ENCODE measurements at places on chromosomes 12 and 14.

GRCh38 chr14:35534208-35534872 is 376 bp downstream of the INSM2 start:
- peak; percentile 9 for DNase-seq

GRCh38 chr12:93572712-93573551 is 457 bp downstream of the SOCS2 start:
- DNase-seq = peak; percentile 46

DNA sequence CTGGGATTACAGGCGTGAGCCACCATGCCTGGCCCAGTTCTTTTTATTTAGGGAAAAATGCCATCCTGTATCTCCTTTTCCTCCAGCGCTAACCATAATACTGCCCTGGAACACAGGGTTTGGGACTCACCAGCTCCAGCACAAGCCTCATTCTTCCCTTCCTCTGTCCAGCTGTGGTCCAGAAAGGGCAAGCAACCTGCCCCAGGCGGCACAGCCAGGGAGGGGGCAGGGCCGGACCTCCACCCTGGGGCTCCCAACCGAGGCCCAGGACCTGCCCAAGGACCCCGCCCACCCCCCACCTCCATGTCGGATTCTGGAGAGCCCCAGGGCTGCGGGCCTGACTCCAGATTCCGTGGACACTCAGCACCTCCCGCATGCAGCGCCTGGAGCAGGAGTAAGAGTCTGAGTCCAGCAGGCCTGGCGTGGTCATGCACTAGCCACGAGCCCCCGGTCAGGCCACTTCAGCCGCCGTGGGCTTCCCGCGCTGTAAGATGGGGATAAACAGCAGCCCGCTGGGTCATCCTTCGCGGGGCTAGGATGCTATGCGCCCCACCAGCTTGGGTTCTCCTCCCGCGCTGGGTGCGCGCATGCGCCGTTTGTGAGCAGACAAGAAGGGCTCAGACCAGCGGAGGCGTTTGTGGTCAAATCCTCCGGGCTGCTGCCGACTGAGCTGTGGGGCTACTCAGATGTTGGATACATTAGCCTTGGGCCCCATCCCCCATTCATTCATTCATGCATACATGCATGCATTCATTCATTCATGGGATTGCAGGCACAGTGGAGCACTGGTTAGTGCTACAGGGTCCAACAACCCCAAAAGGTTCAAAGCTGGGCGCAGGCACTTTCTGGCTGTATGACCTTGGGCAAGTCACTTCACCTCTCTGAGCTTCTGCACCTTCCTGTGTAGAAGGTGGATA is 16.3 kb downstream of the TMEM119 start:
- no peak for DNase-seq

DNA sequence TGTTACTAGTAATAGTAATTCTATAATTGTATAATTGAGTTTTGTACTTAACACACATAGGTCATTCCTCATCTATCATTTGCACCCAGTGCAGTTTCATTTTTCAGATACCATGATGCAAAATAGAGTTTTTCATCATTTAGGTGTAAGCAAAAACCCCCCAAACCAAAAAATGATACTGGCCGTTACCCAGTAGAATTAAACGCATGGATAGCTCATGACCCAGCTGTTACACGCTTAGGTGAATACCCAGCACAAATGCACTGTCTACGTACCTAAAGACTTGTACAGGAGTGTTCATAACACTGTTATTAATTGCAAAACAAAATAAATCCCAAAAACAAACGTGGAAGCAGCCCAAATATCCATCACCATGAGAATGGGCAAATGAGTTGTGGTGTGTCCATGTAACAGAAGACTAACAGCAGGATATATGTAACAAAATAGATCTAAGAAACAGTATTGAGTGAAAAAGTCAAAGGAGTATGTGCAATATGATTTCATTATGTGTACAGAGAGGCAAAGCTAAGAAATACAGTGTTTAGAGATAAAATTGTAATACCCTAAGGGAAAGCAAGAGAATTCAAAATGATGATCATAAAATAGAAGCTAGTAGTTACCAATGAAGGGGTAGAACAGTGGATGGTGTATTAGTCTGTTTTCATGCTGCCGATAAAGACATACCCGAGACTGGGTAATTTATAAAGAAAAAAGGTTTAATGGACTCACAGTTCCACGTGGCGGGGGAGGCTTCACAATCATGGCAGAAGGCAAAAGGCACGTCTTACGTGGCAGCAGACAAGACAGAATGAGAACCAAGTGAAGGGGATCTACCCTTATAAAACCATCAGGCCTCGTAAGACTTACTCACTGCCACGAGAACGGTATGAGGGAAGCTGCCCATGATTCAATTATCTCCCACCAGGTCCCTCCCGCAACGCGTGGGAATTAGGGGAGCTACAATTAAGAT is 49.8 kb downstream of the EID3 start:
- no peak for DNase-seq

DNA sequence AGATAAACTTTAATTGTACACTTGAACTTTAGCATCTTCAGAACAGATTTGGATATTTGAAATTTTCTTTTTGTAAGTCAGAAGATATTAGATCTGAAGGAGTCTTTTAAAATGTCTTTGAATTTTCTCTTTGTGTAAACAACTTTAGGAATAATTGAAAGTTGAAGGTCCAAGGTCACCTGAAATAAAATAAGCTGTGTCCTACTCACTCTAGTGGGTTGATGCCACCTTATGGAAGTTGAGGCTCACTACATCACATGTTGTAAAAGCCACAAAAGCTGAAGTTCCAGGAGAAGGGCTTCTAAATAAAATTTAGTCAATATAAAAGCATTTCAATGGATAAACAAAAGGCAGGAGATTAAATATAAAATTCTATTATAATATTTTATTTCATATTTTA is 122.0 kb upstream of the ATXN7L3B start:
- DNase-seq = peak; percentile 11

DNA sequence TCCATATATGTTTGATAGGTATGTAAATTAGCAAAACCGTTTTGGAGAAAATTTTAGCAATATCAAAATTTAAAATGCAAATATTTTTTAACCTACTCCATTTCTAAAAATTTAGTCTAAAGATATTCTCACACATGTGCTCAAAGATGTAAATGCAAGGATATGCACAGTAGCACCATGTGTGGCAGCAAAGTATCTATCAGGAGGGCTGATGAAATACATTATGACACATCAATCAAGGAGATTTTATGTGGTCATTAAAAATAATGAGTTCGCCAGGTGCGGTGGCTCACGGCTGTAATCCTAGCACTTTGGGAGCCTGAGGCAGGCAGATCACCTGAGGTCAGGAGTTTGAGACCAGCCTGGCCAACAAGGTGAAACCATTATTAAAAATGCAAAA is 8.0 kb upstream of the C1R start:
- DNase-seq = no peak

- DNase-seq = no peak
Measured at GRCh38 chr14:28776482-28777266, 10.1 kb downstream of the FOXG1 start.

GRCh38 chr14:52235434-52235833 is 32.1 kb upstream of the PTGDR start:
- no peak for DNase-seq

DNA sequence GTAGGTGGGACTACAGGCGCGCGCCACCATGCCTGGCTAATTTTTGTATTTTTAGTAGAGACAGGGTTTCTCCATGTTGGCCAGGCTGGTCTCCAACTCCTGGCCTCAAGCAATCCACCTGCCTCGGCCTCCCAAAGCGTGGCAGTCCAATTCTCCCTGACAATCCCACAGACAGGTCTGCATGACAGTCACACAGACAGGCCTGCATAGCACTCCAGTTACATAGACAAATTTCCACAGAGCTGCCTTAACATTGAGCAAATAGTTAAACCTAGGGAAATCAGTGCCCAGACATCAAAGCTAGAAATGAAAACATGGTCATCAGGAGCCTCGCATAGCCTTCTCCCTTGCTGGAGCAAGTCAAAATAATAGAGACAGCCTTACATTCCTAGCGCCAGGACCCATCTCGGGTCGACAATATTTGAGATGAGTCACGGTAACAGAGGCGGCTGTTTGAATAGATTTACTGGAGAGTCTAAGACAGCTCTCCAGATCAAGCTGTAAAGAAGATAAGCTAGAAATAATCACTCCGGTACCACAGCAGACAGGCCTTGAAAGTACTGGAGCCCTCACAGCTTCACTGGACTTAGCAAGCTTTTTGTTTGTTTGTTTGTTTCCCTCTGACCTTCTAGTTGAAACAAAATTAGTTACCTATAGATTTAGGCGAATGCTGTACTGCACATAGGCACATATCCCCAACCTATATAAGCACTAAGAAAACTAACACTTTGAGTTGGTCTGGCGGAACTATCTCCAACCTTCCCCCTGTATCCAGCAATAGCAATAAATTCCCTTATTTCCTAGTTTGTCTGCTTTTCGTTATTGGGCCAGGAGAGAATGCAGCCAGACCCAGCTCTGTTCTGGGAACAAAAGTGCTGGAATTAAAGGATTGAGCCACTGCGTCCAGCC is 23.8 kb upstream of the PYROXD1 start:
- DNase-seq = no peak

DNA sequence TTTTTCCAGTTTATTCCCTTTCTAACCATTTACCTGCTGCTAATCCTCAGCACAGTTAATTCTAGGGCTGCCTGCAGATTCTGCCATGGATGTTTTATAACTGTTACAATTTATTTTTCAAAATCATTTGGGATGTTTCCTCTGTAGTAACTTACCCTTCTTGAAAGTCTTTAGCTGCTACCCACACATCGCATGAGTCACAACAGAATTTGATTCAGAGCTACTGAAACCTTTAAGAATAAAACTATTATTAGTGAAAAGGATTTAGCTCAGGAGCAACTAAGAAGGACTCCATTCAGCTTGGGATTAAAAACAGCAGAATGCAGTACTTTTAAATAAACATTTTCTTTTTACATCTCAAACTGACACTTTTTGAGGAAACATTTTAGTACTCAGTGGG is 41.7 kb upstream of the RGS6 start:
- no peak for DNase-seq

- DNase-seq = no peak
Measured at GRCh38 chr12:71517145-71517846, 77.7 kb downstream of the LGR5 start.

- DNase-seq = no peak
Measured at GRCh38 chr12:121792607-121793439, 665 bp downstream of the RHOF start.

DNA sequence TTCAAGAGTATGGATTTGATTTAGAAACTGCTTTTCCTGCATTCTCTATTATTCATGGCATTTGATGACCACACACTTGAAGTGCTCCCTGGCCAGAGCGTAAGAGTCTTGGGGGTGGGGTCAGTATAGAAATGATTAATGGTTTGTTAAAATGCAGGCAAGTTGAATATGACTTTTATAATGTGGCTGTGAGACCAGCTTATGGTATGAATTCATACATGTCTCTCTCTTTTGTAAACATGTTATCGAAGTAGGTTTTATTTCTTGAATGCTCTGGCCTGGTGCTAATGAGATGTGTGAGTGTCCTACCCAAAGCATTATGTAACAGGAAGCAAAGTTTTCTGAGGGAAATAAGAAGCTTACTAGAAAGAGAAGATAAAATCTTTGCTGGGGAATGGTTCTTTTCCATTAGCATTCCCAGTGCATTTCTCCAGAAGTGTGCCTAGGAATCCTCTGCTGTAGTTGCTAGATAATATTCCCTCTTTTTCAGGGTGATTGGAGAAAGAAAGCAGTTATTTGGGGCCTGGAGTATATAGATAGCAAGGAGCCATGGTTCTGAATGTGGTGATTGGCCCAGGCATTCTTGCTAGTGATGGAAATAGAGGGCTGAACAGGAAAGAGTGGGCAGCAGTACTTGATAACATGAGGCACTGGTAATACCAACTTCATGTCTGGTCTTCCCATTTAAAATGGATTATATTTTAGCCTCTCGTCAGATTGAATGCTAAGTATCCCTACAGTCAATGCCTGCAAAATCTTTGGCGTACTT is 289.7 kb downstream of the RAD51B start:
- DNase-seq = peak; percentile 40

GRCh38 chr14:51716610-51717009 is 64.9 kb downstream of the FRMD6 start:
- DNase-seq = no peak

- DNase-seq = no peak
Measured at GRCh38 chr14:89648924-89649323, 231.9 kb upstream of the FOXN3 start.

DNA sequence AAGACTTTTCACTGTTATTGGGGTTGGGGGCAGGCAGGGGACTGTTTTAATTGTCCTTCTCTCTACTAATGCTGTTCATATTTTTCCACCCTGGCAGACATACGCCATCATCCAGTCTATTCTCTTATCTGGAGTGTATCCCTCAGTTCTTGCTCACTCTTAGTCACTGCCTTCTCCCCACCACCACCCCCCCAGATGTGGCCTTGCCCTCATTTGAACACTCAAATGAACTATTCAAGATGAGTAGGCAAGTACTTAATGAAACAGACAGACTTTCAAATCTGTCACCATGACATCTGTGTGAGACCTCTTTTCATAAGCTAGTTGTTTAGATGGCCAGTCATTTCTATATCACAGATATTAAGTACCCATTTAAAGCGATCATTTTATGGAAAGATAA is 10.1 kb downstream of the NUDT4 start:
- peak; percentile 68 for DNase-seq

DNA sequence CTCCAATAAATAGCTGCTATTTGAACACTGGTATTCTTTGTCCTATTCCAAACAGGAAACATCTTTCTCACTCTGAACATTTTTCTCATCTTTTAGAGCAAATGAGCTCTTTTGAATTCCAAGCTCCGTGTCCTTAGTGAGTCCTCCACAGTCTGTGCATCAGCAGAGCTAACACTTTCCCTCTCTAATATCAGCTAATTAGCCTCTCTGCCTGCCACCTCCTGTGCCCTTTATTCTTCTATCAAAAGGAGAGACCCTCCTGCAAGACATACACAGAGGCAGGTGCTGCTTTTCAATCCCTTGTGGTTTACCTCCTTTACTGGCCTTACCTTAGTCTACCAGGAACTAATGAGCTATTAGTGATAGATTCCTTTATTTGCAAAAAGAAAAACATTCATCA is 178.5 kb downstream of the SLC35F4 start:
- DNase-seq = no peak

GRCh38 chr12:132429602-132429945 is 60.4 kb upstream of the FBRSL1 start:
- no peak for DNase-seq

- no peak for DNase-seq
Measured at GRCh38 chr14:50354527-50354926, 42.2 kb downstream of the CDKL1 start.

DNA sequence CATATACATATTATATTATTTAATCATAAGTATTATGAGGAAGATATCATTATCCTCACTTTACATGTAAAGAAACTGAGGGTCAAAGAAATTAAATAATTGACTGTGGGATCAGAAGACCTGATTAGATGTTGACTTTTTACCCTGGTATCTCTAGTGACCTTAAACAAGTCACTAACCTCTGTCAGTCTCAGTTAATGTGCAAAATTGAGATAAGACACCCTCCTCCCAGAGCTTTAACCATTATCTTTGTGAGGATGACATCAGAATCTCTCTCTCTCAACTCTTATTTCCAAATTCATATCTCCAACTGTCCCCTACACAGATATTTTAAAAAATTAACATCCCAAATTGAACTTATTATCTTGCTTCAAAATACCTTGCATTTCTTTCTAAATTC is 177.8 kb downstream of the KLHL28 start:
- DNase-seq = no peak
